Activated CD4-positive, alpha-beta T cell treated with anti-CD3 and anti-CD28 coated beads, Interleukin-10, Interleukin-2, amounts not matched to agents 100 ng/mL and 50 ng/mL, durations not matched to agents 16 hours and 8 hours (primary cell): ENCODE measurements at places on chromosomes 11 and 22.

GRCh38 chr11:125069796-125070195, 6.7 kb downstream of the SLC37A2 start:
- DNase-seq: no peak

DNA sequence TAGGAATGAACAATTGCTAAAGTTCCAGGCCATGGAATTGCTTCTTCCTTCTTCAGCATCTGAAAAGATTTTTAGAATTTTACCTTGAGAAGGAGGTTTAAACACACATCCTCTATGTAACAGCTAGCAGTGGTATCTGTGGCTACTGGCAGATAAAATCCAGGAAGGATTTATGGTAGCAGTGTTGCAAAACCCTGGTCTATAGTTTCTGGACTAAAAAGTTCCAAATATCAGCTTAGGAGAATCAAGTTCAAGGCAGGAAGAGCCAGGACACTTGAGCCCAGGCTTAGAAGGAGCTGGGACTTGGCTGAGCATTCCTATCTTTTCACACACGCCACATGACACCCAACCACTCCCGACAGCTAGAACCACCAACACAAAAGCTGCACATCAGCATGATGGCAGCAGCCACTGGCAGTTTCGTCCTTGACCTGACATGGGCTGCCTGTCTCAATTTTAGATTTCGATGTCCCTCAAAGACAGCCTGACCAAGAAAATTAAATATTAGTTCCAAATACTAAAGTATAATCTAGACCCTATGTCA, 14.1 kb downstream of the LARGE2 start:
- no peak for DNase-seq

DNA sequence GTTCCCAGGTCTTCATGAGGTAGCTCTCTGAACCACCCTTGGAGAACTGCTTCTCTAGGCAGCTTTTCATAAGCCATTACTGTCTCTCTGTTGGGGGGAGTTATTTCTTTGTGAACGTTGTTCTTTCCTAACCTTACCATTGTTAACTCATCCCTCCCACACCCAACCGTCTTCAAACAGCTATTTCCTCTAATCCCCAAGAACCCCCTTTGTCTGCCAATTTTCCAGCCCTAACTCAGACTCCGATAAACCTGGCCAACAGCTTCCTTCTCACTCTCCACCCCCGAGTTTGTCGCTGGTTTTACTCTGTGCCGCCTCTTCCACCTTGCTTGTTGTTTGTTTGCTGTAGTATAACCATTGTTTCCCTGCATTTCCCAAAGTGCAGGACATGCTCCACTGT, 131.5 kb downstream of the CCDC34 start:
- DNase-seq: no peak

GRCh38 chr11:110409174-110409573, 20.6 kb upstream of the FDX1 start:
- DNase-seq: no peak

DNA sequence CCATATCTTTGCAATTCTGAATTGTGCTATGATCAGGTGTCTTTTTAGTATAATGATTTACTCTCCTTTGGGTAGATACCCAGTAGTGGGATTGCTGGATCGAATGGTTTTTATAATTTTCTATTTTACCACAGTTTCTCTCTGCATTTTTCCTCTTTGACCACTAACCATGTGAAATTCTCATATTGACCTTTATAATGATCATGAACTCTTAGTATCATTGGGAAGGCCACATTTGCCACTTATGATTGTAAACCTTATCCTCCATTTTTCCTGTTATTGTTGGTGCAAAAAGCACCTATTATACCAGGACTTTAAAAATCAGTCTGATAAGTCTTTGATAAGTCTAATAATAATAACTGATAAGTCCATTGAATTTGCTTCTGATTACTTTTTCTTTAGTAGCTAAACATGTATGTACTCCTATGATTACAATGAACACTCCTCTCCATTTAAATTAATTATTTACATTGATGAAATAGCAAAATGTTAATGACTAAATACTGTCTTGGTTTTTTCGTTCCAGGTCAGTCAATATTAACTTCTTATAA, 9.6 kb downstream of the NEAT1 start:
- no peak for DNase-seq

DNA sequence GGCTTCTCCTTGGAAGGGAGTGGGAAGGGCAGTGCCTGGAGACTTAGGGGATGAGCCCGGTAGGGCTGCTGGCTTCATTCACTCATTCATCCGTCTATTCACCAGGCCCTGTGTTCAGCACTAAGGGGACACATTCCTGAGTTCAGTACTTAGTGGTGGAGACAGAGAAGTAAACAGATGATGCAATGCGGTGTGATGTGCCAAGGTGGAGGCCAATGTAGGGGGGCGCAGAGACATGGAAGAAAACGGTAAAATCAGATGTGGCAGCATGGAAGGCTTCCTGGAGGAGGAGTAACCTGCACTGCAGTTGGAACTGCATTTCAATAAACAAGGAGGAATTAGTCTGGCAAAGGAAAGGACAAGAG, 21.3 kb downstream of the GRIK4 start:
- DNase-seq: no peak

DNA sequence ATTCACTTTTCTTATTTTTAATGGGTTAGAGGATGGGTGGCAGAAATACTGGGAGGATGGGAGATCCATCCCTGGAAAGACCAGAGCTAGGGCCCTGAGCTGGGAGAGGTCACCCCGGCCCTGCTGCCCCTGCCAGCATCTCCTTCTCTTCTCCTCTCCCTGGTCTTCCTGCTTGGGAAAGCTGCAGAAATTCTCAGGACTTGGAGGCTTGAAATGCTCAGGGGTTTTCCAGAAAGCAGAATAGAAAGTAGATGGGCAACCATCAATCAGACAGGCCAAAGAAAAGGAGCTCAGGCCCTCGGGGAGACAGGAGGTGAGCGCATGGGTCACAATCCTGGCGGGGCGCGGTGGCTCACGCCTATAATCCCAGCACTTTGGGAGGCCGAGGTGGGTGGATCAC, 1.5 kb downstream of the APOBEC3H start:
- no peak for DNase-seq

DNA sequence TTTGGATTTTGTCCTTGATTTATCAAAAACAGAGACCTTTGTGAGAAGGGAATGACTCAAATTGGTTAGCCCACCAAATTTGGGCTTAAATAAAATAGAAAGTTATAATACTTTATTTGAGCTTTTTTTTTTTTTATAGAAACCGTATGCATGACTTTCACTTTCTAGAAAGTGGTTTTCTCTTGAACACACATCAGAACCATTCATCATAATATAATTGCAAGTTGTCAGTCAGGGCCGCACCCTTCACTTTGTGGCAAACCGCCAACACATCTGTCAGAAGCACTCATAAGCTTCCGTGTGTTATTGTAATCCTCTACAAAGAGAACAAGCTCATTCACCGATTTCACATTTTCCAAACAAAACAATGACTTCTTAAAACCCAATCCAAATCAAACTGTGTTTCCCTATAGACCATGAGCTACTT, 76.1 kb downstream of the SOX6 start:
- DNase-seq: peak; percentile 5

DNA sequence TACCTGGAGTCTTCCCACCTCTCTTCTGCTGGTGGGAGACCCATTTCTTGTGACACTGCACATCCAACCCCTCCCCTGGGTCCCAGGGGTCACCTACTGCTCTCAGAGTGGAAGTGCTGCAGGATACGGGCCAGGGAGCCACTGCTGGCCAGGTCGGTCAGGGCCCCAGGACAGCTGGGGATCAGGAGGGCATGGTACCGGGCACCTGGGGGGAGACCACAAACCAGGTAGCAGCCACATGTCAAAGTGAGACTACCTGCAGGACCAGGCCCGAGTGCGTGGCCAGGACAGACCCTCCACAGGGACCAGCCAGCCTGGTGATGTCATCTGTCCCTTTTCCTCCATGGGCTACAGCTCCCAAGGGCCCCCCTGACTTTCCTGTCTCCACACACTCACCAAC, 3.9 kb downstream of the GATD1 start:
- DNase-seq: no peak

DNA sequence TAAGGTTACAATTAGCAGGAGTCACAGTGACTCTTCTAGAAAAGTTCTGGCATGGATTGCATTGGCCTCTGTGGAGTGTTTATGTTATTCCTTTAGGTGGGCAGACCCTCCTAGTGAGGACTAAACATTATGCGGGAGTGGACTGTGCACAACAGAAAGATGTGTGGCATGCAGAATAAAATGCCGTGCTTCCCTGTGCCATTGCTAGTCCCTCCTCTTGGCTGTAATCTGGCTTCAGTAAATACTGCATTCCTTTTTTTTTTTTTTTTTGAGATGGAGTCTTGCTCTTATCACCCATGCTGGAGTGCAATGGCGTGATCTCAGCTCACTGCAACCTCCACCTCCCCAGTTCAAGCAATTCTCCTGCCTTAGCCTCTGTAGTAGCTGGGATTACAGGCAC, 45.0 kb downstream of the SLC5A1 start:
- no peak for DNase-seq

DNA sequence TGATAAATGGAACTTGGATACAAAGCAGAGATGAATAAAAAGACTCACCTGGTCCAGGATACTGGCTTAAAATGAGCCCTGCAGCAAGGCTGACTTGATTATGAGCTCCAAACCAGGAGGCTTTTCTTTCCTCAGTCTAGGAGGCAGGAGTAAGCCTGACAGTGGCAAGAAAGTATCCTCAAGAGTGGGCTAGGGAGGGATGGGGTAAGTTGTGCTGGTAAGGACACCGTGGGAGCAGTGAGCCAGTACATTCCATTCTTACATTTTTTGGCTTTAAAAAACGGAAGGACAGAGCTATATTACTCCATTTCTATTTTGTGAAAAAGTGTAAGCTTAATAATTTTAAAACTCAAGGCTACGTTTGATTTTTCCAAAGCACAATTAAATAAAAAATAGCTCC, 187.1 kb upstream of the DDI1 start:
- no peak for DNase-seq

GRCh38 chr11:106186630-106187029, 109.2 kb downstream of the AASDHPPT start:
- DNase-seq: no peak

- peak; percentile 92 for DNase-seq
Measured at GRCh38 chr22:36781656-36782627, 6.0 kb upstream of the IFT27 start.

DNA sequence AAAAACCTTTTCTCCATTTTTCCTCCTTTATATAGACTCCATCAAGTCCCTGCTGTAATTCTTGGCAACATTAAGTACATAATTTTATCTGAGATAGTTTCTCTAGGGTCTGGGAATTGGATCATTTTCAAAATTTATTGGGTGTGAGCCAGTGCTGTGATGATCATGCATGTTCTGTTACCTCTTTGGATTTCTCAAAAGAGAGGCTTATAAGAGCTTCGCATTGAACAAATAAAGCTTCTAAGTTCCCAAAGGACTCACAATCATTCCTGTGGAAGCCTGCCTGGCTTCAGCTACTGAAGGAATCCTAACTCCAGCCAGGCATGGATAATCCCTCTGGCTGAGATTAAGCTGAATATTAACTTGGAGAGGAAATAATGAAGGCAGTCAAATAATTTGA, 208.5 kb downstream of the RAB38 start:
- no peak for DNase-seq

- DNase-seq: no peak
Measured at GRCh38 chr11:16737818-16738192, 642 bp upstream of the C11orf58 start.

GRCh38 chr11:92329646-92330045, 105.0 kb downstream of the FAT3 start:
- no peak for DNase-seq

DNA sequence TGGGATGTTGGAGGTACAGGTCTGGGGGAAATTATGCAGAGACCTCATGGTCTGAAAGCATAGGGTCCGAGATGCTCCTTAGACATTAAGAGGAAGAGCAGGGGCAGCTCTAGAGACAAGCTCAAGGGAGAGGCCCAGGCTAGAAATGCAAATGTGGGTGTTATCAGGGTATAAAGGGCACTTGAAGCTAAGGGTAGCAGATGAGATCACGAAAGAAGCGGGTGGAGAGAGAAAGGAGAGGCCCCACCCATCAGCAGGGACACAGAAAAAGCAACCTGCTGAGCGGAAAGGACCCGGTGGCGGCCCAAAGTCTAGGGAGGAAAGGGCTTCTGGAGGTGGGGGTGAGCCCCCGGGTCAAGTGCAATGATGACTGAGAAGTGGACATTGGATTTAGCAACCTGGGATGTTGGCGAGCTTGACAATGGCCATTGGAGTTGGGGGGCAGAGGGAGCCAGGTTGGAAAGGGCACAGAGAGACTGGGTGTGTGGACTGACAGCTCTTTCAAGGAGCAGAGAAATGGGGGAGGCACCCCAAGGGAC, 8.9 kb downstream of the TMPRSS6 start:
- no peak for DNase-seq

- peak; percentile 50 for DNase-seq
Measured at GRCh38 chr11:43359422-43359818, 700 bp downstream of the TTC17 start.

GRCh38 chr11:102680945-102681344, 24.6 kb downstream of the MMP27 start:
- DNase-seq: no peak

DNA sequence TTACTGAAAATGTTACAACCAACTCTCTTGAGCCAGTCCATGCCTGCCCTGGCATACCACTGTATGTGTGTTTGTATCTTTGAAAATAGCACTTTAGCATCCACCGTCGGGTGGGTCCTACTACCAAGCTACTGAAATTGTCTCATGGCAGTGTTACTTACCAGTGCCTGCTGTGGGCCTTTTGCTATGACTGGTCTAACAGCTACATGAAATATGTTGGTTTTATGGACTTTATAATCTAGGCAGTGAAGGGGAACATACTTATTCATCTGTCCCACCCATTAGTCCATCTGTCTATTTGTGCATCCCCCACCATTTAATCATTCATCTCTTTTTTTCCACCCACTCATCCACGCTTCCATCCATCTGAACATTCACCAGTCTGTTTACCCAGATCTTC, 106.0 kb downstream of the NAV2 start:
- DNase-seq: no peak
